ENCODE measurements at places on chromosomes 2 and 18.

DNA sequence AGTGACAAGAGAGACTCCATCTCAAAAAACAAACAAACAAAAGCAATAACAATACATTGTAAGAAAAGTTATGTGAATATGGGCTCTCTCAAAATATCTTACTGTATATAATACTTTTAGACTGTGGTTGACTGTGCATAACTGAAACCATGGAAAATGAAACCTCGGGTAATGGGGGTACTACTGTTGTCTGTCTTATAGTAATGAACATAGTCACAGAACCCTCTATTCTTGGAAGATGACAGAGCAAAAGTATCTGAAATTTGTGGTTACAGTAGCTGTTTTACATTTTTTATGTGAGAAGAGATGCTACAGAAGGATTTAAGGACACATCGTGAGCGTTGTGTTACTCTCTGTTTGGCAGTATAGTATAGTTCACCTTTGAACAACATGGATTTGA lies 60.5 kb downstream of the MAP4K4 start:
- no peak for DNase-seq

- no peak for DNase-seq
Observed at GRCh38 chr2:30096451-30096850, 50.4 kb upstream of the YPEL5 start.

GRCh38 chr18:78873926-78874500 lies 105.6 kb upstream of the SALL3 start:
- DNase-seq = no peak

DNA sequence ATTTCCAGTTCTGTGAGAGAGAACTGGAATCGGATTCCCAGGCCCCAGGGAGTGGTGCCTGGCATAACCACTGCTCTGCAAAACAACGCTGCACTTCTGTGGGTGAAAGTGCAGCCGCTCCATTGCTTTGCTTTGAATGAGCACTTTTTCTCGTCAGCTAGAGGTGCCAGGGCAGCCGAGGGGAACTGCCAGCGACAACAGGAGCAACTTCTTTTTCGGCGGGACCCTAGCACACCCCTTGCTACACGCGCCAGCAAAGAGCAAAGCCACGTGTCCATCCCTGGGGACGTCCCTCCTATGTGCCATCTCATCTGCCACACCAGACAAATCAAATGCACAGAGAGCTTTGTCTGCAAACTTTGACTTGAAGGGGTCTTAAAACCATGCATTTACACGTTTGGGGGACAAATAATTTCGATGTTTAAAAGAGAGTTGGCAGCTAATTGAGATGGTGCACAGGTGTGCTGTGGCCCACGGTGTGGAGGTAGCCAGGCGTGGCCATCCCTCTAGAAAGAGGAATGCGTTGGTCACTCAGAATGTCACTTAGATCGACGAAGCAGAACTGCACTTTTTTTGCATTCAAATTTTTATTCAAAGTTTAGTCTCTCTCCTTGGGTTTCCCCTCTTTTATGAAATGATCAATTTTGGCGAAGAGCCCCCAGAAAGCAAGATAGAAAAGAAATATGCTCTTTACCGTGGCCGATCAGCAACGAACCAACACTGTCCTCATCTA lies 151.8 kb downstream of the MBP start:
- DNase-seq = no peak

GRCh38 chr2:147101941-147102790 lies 742.7 kb upstream of the ACVR2A start:
- DNase-seq = no peak

- no peak for DNase-seq
Observed at GRCh38 chr2:101710471-101711318, 13.2 kb downstream of the MAP4K4 start.

GRCh38 chr2:168555283-168555682 lies 99.2 kb downstream of the CERS6 start:
- no peak for DNase-seq

DNA sequence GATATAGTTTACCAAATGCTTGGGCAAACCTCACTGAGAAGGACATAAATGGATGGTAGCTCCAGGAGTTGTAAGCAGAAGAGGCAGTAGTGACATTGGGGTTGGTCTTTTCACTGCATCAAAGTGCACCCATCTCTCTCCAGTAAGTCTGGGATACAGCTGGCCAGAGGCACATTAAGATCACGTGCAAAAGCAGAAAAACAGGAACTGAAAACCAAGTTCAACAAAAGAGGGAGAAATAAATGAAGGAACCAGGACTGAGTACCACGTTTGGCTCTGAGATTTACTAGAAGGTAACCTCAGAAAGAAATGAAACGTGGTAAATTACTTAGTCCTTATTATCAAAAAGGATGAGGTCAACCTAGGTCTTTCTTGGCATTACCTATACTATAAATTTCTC lies 259.2 kb downstream of the OSR1 start:
- DNase-seq = no peak

DNA sequence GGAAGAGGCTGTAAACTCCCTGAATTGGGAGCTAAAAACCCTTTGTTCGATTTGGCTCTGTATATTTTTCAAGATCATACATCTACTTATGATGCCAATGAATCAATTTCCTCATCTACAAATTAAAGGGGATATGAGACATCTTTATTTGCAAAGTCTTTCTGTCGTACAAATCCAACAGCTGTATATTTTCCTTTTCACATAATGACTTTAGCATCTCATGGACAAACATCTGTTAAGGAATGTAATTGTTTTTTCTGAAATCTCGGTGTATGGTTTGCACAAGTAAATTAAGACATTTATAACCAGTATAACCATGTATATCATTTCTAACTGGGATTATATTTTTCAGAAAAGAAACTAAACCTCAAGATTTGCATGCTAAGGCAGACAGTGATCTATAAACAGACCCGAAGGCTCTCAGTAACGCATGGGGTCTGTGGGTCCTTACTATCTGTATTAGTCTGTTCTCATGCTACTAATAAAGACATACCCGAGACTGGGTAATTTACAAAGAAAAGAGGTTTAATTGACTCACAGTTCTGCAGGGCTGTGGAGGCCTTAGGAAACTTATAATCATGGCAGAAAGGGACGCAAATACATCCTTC lies 130.8 kb downstream of the SLC8A1 start:
- DNase-seq = no peak

GRCh38 chr2:179692610-179693009 lies 168.8 kb downstream of the ZNF385B start:
- no peak for DNase-seq

DNA sequence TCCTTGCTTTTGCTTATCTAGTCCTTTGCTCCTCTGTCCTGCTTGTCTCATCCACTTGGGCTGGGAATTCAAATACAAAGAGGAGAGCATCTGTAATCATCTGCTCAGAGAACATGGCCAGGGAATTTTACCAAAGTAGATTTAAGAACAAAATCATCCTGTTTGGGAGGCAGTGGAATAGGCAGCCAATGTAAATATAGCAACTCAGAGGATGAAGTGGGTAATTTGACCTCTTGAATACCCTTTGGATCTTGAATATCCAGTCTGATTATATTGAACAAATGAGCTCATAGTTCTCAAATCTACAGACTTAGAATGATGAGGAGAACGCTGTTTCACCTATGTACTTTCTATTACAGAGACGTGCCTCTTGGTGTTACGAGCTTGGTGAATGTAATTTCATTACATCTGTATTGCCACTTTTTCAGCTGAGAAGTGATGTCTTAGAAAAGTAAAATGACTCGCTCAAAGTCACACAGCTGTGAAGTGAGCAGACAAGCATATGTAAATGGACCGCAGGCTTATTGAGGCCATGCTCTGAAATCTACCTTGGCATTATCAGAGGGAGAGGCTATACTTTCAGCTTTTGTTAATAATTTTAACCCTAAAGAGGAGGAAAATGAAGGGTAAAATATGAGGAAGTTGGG lies 266.3 kb downstream of the MTX2 start:
- DNase-seq = no peak

- DNase-seq = no peak
Observed at GRCh38 chr2:68436270-68436669, 30.8 kb downstream of the FBXO48 start.

DNA sequence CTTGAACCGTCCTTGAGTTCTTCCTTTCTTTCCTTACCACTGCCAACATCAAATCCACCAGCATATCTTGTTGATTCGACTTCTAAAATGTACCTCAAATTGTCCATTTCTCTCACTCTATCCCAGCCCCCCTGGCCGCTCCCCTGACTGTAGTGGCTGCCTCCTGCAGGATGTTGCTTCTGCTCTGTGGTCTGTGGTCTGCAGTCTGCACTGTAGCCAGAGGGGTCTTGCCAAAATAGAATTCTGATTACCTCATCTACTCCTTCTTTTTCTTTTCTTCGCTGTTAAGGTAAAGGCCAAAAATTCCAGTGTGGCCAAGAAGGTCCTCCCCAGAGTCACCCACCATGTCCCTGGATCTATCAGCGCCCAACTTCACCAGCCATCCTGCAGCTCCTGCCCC lies 79.5 kb upstream of the ALPP start:
- no peak for DNase-seq

DNA sequence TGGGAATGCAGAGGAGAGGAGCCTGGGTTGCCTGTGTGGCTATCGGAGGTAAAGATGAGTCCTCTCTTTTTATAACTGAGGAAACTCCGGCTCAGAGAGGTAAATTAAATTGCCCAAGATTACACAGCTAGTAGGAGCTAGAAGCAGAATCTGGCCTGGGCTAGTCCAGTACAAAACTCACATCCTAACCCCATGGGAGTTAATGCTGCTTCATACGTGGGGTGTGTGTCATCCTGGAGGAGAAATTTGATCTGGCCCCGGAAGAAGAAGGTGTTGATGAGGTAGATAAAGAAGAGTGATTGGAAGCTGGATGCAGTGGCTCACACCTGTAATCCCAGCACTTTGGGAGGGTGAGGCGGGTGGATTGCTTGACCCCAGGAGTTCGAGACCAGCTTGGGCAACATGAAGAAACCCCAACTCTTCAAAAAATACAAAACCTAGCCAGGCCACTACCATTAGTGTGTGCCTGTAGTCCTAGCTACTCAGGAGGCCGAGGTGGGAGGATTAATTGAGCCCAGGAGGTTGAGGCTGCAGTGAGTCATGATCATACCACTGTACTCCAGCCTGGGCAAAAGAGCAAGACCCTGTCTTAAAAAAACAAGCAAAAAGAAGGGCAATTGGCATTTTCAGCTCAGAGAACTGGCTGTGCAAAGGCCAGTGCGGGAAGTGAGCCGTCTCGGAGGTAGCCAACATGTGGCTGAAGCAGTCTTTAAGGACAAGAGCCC lies 33.7 kb downstream of the CTIF start:
- DNase-seq = no peak

DNA sequence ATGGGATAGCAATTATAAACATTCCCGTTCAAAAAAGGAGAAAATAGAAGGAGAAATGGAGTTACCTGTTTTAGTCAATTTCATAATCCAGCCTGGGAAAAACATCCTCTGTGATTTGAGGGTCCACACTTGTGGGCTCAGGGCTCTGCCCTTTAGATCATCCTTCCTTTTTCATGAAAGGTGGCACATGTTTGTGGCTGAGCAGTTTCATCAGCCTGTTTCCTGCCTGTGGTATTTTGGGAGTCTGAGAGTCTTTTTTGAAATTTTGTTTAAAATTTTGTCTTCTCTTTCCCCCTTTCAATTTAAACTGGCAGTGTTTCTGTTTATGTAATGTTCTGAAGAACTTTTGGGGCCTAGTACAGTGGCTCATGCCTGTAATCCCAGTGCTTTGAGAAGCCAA lies 84.0 kb downstream of the KIAA1328 start:
- no peak for DNase-seq

- DNase-seq = no peak
Observed at GRCh38 chr2:7795778-7796563, 878.8 kb downstream of the RNF144A start.

GRCh38 chr2:68458981-68459380 lies 8.1 kb downstream of the FBXO48 start:
- no peak for DNase-seq

DNA sequence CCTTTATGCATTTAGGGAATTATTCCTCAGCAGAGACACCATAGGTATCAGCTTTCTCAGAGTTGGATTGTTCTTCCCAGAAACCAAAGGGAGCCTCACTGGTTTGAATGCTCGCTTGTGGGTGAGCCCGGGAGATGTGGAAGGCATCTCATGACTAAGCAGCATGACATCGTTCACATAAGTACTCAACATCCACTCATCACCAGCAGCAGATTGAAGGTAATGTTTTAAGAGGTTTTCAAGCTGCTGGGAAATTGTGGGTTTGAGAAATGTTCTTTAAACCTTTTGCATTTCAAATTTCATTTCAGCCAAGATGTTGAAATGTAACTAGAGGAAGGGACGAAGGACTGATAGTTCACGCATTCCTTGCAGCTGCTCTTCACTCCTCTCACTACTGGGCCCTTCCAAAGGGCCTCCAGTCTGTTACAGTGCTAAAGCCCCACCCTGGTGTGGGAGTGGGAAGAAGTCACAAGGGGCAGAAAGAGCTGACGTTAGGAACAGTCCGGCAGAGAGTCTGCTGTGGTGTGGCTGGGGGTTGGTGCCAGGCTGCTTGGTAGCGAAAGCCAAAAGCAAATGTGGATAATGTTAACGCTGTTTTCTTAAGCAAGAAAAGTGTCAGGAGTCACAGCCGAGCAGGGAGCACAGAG lies 324.5 kb upstream of the EPHA4 start:
- DNase-seq = no peak

DNA sequence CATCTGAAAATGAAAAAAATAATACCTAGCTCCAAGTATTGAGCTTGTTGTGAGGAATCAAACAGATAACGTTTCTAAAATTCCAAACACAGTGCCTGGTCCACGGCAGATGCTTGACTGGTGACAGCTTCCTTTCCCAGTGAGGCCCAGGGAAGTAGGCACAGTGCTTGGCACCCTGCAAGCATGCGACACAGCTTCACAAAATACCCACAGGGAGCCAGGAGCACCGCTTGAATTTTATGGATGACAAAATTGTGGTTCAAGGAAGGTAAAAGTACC lies 205.1 kb upstream of the TNP1 start:
- DNase-seq = no peak

DNA sequence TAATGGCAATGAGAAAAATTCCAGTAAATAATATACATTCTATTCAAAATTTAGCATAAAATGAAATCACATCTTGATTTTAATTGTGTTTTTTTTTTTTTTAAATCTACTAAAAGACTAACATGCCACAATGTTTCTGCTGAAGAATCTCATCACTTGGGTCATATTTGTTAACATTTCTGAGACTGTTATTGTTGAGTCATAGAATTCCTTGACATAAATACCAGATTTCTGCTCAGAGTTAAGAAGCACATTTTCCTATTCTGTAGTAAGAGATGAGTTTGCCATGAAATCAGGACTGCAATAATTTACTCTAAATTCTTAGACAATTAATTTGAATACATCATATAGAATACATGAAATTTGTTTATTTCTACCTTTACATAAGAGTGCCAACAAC lies 154.9 kb upstream of the KYNU start:
- no peak for DNase-seq

- no peak for DNase-seq
Observed at GRCh38 chr2:137021763-137022162, 256.4 kb downstream of the THSD7B start.

DNA sequence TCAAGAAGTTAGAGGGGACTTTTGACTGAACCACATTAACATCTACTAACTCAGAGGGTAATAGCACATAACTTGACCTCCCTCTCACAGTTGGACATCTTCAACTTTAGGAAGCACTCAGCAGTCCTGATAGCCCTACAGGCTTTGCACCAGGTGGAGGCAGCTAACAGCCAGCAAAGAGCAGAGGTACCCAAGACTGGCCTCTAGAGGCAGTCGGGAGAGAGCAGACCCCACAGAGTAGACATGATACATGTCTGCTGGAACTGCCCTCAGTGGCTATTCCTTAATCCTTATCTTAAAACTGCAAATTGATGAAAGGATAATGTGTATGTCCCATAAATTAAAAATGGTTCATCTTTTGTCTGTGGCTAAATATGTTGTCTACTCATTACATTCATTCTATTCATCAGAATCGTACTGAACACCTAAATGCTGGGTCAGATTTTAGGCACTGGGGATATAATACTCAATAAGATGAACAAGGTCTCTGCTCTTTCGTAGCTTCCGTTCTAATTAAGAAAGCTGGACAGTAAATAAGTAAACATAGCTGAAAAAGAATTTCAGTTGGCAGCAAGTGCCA lies 49.8 kb downstream of the CAB39 start:
- no peak for DNase-seq
